ENCODE measurements at places on chromosomes 2 and 18.

GRCh38 chr2:69188182-69188900, 175.4 kb downstream of the ANTXR1 start:
- DNase-seq: no peak

GRCh38 chr2:30393510-30393909, 53.5 kb upstream of the LCLAT1 start:
- no peak for DNase-seq

DNA sequence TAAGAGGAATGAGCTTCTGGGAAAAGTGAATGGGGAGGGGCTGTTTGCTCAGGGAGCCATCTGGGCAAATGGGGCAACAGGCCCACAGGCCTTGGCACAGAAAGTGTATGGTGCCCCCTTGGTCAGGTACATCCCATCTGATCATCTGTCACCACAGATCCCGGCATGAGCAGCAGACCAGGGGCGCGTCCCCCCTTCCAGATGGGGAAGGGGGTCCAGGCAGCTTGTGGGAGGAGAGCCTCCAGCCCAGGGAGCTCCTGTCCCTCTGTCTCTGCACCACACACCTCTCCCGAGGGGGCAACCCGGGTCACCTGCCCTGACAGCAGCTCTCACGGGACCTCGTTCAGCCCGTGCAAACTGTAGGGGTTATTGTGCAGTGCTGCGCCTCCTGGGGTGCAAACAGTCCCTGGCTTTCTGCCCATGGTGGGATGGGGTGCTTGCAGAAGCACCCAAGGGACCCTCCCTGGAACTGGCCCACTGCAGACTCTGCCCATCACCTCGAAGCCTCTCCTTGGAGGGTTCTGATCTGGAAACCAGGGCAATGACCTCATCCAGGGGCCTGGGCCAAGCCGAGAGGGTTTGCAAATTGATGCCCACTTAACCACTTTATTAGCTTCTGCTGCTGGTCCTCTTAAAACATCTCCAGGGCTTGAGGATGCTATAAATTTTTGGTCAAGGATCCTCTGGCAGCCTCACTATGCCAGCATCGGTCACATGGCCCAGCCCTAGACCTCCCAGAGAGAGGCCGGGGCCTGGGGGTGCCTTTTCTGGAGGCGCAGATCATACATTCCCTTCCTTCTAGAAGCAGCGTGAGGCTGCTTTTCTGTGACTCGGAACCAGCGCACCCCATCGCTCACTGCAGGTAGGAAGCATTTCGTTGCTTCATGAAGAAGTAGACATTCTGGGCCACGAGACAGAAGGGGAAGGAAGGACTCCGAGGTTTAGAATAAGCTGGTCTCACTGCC, 7.6 kb upstream of the BOK start:
- DNase-seq: no peak

- no peak for DNase-seq
These were observed 32.6 kb downstream of the CNGA3 start for GRCh38 chr2:98378901-98379300.

DNA sequence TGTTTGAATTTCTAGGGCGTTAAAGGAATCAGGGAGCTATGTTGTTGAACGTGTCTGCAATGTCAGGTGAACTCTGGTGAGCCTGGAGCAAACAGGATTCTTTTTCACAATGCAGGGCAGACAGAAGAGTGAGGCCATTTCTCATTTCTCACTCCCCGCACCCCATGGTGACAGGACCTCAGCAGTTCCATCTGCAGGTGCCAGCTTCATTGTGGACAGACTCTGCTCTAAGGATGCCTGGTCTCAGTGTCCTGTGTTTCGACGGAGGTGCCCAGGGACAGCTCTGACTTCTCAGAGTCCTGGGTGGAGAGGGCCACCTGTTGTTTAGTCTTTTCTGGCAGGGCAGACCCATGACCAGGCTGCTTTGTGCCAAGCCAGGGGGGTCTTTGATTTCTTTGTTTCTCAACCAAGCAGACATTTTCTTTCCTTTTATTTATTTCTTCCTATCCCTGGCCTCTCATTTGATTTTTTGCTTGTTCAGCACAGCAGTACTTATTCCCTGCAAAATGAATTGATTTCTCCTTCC, 201.5 kb downstream of the RNF144A start:
- DNase-seq: no peak

GRCh38 chr2:10180229-10180628, 57.7 kb downstream of the RRM2 start:
- no peak for DNase-seq

- DNase-seq: no peak
These were observed 23.8 kb downstream of the NABP1 start for GRCh38 chr2:191701696-191702095.

GRCh38 chr2:9197916-9198315, 8.7 kb upstream of the ASAP2 start:
- DNase-seq: no peak

DNA sequence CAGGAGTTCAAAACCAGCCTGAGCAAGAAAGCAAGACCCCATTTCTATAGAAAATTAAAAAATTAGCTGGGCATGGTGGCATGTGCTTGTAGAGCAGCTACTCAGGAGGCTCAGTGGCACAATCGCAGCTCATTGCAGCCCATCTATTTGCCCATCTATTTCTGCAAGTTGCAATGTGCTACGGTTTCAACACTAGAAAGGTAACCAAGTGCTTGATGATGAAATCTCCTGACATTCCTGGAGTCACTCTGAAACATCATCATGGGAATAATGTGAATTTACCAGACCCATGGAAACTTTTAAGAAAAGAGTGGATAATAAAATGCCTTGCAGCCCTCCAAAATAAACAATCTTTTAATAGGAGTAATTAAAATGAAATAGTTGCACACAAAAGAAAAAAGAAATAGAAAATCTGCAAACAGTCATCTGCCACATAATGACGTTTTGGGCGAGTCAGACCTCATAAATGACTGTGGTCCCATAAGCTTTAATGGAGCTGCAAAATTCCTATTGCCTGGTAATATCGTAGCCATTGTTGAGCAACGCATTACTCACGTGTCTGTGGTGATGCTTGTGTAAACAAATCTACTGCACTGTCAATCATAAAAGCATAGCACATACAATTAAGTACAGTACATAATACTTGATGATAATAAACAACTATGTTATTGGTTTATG, 46.6 kb upstream of the AMMECR1L start:
- peak; percentile 35 for DNase-seq

DNA sequence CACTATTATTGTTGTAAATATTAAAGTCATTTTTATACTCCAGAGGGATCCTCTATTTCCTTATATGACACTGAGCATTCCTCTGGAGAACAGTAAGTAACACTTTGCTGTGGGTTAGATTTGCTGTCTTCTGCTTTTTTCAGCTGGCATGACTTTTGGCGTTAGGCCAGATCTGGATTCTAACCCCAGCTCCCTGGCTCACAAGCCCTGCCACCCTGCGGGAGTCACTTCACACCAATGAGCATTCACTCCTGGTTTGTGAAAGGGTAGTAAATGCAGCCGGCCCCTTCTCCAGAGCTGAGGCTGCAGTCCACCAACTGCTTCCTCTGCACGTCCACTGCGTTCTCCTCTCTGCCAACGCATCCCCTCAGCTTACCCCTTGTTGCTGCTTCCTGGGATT, 373.8 kb upstream of the RAB6C start:
- no peak for DNase-seq

- no peak for DNase-seq
These were observed 78.2 kb downstream of the SH3RF3 start for GRCh38 chr2:109207176-109207575.

DNA sequence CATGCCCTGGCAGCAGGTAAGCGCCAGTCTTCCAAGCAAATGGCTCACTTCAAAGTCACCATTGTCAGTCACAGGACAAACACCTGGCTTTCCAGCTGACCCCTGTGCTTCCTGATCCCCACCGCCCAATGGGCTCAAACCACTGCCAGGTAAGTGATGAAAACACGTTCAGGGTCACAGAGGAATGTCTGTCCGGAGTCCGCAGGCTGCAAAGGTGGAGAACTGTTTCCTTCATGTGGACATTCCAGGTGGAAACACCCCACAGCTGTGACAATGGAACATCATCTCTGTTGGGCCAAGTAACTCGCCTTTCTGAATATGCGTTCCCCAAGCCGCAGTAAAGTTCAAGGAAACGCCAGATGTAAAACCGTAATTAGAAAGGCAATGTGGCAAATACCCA, 86.0 kb downstream of the CRACDL start:
- no peak for DNase-seq

GRCh38 chr2:190050001-190050400, 12.5 kb downstream of the MSTN start:
- DNase-seq: no peak

DNA sequence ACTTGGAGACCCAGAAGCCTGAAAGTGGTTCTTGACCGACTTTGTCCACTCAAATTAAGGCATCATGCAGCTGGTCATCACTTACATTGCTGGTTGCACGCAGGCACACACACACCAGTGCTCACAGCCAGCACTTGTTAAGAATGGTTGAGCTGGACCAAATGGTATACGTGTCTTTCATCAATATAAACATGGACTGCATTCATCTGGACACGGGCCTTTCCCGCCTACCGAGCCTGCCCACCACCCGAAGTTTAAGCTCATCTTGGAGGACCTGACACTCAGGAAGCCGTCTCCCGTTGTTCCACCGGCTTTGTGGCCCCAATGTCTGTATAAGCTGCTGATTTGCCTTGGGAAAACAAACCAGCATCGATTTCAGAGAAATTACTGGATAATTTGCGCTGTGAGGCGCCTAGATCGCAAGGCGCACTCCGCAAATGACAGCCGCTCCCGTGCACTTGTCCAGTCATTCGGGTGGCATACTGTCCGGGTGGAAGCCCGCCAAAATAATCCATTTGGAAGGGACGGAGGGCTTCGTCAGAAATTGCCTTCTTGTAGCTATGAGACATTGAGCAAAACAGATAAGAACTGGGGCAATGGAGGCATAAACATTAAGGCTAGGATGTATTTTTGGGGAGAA, 40.1 kb upstream of the AKAIN1 start:
- DNase-seq: peak; percentile 12

GRCh38 chr2:16871411-16871810, 205.8 kb upstream of the CYRIA start:
- no peak for DNase-seq

- DNase-seq: no peak
These were observed 47.1 kb downstream of the IKZF2 start for GRCh38 chr2:213104092-213104902.

DNA sequence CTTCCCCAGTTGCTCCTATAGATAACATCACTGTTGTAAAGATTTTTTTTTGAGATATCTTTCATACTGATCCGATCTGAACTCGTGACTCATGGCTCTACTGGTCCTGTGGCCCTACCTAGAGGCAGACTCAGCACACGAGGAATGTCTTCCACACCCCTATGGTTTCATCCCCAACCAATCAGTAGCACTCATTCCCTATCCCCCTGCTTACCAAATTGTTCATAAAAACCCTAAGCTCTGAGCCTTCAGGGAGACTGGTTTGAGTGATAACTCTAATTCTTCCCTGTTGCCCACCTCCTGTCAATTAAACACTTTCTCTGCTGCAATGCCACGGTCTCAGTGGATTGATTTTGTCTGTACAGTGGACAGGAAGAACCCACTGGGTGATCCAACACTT, 4.2 kb upstream of the SAP130 start:
- DNase-seq: no peak

DNA sequence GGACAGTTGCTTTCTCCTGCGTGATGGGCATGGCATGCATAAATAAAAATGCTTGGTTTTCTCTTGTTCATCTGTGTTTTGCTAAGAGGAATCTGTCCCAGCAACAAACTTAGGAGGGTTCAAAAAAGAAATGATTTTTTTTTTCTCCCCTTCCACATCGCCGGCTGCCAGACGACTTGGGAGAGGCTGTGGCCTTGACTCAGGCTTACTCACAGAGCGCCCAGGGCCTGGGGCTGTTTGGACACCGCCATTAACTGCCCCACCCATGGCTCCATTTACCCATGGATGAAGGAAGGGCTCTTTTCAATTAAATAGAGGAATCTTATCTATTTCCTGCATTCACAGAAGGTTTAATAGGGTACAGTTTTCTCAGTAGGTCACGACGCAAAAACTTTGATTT, 22.3 kb upstream of the SERPINB5 start:
- DNase-seq: no peak

DNA sequence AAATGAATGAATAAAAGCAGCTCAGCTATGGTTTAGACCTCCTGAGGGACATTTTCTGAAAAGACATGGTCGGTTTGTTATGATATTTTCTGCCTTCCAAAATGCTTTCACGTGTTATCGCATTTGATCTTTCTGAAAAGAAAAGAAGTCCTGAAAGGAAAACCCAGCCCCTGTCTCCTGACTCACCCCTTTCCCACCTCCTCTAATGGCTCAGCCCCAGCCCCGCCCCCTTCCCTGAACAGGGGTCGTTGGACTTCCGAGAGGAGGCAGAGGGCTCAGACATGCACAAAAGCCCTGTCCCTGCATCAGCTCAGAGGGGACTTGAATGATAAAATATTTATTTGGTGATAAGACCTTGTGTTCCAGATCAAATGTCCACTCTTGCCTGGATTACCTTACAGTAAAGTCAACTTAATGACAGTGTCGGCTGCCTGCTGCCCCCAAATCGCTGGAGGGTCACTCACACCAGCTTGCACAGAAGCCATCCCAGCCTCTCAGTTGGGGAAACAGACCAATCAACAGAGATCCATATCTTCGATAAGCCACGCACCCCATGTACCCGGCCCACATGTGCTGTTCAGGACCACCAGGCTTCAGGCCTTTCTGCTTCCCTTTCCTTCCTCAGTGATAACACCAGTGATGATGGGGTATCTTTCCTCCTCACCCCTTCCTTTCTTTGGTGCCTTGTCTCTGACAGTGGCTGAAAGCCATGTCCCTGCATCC, 69.6 kb downstream of the CLHC1 start:
- no peak for DNase-seq

DNA sequence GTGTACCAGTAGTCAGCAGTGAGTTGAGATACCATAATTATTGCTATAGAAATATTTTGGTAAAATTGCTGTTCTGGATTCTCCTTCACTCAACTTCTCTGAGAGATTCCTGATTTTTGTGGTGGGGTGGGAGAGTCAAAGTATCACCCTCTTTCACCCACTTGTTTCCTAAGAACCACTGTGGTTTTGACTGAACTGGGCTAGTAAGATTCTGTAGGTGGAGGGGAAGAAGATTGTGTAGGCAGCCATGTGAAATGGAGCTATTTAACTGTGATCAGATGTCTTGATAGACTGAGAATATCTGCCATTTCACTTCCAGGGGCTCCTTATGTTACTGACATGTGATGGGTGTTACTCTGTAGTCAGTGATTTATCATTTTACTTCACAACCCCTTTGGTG, 45.3 kb downstream of the BIRC6 start:
- DNase-seq: no peak

- DNase-seq: no peak
These were observed 41.1 kb downstream of the LDLRAD4 start for GRCh38 chr18:13259701-13260100.

- no peak for DNase-seq
These were observed 2.3 kb downstream of the RFTN2 start for GRCh38 chr2:197673106-197673505.

GRCh38 chr2:191512216-191512835, 165.6 kb upstream of the NABP1 start:
- no peak for DNase-seq

DNA sequence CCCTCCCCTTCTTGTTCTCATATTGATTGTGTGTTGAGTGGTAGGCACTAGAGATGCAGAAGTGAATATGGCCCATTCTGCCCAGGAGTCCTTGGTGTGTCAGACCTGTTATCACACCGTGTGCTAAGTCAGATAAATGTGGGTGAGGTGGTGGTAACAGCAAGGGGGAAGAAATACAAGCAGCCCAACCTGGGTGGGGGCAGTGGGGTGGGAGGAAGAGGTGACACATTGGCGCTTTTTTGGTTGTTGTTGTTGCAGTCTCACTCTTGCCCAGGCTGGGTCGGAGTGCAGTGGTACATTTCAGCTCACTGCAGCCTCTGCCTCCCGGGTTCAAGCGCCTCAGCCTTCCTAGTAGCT, 12.8 kb downstream of the B3GNT2 start:
- DNase-seq: no peak

GRCh38 chr2:132911726-132912724, 242.0 kb upstream of the LYPD1 start:
- peak; percentile 31 for DNase-seq
